NCI-H2107 (cell line): ENCODE measurements at places on chromosomes 11 and 22.

- no peak for DNase-seq
Measured at GRCh38 chr22:23287136-23288095, 107.1 kb downstream of the BCR start.

- no peak for DNase-seq
Measured at GRCh38 chr11:100719362-100719761, 32.3 kb downstream of the ARHGAP42 start.

GRCh38 chr11:96204721-96205459 lies 138.1 kb downstream of the MAML2 start:
- no peak for DNase-seq

DNA sequence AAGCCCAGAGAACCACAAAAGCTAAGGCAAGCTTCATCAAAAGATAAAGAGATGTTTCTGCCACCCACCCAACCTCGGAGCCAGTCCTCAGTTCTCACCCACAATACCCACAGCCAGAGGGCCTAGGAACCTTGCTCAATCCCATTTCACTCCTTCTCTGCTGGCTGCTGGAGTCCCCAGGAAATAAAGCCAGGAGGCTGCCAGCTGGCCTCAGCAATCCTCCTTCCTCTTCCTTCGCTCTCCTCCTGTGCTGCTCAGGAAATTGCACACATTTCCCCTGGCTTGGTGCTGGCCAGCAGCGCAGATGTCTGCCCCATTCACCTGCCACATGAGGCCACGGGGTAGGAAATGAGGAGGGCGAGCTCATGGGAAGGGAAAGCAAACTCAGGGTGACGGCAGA lies 91.8 kb upstream of the LDLRAD3 start:
- no peak for DNase-seq

- DNase-seq, result no peak
Measured at GRCh38 chr11:305844-306211, 1.8 kb upstream of the IFITM2 start.

DNA sequence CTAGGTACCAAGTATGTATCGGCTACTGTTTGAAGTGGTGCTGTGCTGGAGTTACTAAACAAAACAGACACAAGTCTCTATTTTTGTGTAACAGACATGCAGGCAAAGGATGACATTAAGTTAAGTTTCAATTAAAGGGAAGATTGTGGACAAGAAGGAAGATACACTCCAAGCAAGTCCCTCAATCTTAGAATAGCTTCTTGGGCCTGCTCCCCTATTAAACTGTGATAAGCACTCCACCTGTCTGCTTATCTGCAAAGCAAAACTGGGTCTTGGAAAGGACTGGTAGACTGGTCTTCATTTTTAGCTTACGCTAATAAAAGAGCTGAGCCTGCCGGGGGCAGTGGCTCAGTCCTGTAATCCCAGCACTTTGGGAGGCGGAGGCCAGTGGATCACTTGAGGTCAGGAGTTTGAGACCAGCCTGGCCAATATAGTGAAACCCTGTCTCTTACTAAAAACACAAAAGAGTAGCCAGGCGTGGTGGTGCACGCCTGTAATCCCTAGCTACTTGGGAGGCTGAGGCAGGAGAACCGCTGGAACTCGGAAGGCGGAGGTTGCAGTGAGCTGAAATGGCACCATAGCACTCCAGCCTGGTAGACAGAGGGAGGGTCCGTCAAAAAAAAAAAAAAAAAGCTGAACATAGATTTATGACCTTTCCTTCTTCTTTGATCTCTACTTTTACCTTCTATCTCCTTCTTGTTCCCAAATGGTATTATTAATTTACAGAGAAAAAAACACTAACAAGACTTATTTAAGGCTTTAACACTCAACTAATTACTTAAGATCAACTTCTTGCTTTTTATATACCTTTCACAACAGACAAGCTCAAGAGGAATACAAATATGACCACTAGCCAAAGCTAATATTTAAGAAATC lies 4.1 kb downstream of the DDX17 start:
- no peak for DNase-seq

- no peak for DNase-seq
Measured at GRCh38 chr22:29840498-29840897, 2.4 kb upstream of the ASCC2 start.

GRCh38 chr11:62883673-62884072 lies 3.0 kb downstream of the SLC3A2 start:
- no peak for DNase-seq

DNA sequence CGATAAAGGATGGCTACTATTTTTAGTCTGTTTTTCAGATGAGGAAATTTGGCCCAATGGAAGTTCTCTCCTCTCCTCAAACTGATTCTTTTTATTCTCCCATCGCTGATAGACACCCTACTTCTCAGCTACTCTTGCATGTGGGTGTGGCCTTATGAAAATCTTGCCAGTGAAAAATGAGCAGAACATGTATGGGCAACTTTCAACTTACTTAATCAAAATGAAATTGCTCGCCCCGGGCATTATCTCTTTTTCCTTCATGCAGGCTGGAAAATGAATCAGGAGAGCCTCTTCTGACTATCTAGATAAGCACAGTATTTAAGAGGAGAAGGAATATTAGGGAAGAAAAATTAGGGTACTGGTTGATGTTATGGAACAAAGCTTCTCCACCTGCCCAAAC lies 2354.7 kb upstream of the RAG2 start:
- DNase-seq, result no peak

DNA sequence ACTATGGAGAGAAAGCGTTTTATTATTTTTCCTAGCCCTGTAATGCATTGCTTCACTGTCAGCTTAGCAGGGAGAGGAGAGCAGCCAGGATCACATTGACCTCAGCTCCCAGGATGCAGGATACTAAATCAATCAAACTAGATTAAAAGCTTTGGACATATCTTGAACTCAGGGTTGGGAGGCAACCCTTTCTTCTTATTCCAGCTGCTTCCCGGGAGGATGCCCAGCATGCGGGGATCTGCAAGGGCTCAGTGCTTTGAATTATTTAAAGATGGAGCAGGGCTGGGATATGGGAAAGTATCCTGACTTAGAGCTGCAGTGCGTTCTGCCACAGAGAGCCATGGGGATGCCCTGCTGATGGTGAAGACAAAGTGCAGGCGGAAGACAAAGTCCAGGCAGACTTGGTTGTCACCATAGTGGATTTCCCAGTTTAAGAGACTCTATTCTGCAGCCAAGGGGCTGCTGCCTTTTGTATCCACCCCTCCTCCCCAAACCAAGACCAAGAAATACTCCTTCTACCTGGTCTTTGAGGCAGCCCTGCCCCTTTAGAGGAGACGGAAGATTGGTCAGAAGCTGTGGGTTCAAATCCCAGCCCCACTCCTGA lies 1035.0 kb downstream of the TBC1D22A start:
- DNase-seq, result no peak

- no peak for DNase-seq
Measured at GRCh38 chr11:13313005-13313819, 35.6 kb downstream of the BMAL1 start.

GRCh38 chr11:102017026-102017425 lies 30.2 kb upstream of the CFAP300 start:
- no peak for DNase-seq

- no peak for DNase-seq
Measured at GRCh38 chr11:103648054-103648453, 388.4 kb upstream of the DDI1 start.

DNA sequence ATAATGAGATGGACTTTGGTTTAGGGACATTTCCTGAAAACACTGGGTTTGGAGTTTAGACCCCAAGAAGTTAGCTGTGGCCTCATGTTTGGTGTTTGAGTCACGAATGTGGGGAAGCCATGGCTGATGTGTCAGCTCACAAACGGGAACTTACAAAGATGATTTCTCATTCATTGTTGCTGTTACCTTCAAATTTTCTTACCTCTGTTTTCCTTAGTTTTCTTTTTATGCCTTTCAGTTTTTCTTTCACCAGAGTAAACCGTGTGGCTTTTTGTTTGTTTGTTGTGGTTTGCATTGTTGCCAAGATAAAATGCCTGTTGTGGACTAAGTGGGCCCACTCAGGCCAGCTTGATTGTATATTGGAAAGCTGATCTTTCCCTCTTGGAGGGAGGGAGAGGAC lies 89.1 kb downstream of the SWAP70 start:
- DNase-seq, result no peak

DNA sequence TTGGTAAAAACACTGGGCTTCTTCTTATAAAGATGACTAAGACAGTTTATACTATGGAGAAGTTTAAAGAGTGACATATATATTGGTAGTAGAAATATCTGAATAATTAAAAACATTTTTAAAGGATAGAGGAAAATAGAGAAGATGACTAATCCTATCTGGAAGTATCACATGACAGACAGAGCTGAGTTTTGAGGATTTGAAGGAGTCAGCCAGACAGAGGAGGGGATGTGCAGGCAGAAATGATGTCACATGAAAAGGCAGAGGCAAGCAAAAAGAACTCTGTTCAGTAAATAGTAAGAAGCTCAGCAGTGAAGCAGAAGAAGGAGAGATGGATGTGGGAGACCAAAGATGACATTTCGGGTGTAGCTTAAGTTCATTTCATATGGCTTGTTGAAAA lies 1.6 kb downstream of the OR10A2 start:
- no peak for DNase-seq

DNA sequence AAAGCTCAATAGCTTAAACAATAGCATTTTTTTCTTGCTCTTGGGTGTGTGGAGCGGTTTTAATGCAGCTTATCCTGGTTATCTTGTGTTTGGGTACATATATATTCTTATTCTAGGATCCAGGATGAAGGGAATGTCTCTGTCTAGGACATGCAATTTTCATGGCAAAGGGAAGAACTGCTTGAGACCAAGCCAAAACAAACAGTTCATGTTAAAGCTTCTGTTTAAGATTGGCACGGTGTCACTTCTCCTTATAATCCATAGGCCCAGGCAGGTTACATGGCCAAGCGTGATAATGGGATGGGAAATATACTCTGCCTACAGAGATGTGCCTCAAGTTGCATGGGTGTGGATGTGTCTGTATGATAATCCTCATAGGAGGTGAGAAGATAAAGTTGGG lies 177.1 kb upstream of the PGR start:
- no peak for DNase-seq

DNA sequence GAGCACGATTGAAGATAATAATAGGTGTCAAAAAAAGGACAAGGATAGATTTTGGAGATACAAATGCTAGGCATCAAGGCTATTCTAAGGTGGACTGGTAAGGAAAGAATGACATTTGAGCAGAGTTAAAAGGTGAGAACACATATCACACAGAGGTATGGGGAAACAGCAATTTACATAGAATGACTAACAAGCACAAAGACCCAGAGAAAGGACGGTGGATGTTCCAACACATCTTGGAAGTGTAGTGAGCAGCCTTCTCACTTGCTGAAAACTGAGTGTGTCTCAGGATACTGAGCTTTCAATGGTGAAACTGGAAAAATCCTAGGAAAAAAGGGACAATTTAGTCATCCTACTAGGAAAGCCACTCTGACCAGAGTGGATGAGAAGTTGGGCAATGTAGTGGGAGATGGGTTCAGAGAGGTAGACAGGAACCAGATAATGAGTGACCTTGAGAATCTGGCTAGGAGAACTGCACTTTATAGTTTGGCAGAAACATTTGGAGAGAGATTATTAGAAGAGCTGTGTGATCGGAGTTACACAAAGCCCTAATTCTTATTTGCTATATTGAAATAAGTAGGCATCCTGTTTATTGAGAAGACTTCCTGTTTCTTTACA lies 706.0 kb downstream of the KCNA4 start:
- no peak for DNase-seq

GRCh38 chr11:124519850-124520549 lies 23.5 kb downstream of the OR8B12 start:
- no peak for DNase-seq

GRCh38 chr11:1203505-1204271 lies 19.2 kb upstream of the MUC5B start:
- DNase-seq, result no peak

DNA sequence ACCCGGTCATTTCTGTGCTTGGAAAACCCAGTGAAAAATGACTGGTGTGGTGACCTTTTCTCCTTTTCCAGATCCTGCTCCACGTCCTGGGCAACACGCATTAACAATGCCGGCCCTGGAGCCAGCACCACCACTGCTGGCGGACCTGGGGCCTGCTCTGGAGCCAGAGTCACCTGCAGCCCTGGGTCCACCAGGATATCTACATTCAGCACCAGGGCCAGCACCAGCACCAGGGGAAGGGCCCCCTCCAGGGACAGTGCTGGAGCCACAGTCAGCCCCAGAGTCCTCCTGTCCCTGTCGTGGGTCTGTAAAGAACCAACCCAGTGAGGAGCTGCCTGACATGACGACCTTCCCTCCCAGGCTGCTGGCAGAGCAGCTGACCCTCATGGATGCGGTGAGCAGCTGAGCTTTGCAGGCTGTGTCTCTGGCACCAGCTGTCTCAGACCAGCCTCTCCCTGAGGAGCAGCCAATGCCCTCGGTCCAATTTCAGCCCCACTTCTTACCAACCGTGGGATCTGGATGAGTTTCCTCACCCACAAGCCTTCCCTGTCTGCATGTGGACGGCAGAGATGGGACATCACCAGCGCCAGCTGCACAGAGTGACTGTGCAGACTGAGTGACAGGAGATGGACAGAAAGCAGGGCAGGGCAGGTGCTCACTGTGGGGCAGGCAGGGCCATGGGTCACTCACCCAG lies 1.9 kb downstream of the RGL4 start:
- no peak for DNase-seq

DNA sequence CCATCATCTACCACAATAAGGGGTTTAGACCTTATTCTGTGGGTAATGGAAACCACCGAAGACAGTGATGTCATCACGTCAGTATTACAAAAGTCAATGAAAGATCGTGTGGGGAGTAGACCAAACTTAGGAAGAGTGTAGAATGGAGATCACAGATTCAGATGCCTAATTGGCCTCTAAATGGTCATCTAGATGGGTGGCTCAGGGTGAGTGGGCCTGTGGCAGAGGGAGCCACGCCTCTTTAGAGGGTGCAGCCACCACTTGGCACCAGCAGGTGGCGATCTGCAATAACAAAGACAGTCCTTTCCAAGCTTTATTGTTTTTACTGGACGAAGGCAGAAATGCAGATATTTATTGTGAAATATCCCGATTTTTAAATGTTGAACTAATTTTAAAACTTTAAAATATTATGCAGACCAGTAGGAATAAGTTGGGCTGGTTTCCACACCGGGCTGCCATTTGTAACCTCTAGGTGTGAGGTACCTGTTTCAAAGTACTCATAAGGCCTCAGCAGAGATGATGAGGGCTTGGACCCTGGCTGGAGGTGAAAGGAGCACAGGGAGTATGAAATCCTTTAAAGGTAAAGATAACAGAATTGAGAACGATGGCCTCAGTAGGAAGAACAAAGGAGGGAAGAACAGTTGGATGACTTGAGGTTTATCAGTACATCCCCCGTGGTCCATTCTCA lies 222.0 kb downstream of the DBX1 start:
- DNase-seq, result no peak

DNA sequence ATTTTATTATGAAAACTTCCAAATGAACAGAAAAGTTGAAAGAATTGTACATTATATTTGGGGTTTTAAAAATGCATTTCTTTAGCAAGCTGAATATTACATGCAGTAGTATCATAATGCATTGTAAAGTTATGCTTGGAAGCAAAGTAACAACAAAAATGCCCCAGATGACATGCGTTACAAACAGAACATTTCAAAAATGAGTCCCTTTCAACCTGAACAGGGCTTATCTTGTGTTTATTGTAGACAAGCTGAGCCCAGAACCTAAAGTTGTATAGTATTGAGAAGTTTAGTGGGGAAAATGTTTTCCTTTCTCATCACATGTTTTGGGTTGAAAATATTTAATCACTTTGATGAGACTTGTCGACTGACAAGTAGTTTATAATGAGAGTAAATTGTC lies 68.8 kb downstream of the CECR2 start:
- DNase-seq, result no peak
